Stimulated activated naive CD4-positive, alpha-beta T cell (primary cell): ENCODE measurements at places on chromosomes 6 and 20.

GRCh38 chr6:13681305-13682061 is 30.2 kb downstream of the RANBP9 start:
- DNase-seq = peak; percentile 70

DNA sequence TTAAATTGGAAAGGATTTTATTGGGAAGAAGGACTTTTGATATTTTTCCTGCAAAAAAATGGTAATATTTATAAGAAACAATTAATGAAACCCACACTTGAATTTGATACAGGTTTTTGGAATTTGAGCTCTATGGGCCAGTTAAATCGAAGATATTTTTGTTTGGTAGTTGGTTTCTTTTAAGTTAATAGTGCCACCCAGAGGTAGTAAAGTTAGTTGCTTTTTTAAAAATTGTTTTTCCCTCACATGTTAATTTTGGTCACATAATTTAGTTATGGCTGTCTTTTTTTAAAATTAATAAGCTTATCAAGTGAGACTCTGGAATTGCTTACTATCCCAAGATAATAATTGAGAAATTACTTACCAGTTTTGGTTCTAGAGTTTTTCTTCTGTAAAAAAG is 7.1 kb downstream of the PRIM2 start:
- DNase-seq = no peak

GRCh38 chr6:148203970-148204369 is 138.7 kb upstream of the SASH1 start:
- peak; percentile 76 for DNase-seq

DNA sequence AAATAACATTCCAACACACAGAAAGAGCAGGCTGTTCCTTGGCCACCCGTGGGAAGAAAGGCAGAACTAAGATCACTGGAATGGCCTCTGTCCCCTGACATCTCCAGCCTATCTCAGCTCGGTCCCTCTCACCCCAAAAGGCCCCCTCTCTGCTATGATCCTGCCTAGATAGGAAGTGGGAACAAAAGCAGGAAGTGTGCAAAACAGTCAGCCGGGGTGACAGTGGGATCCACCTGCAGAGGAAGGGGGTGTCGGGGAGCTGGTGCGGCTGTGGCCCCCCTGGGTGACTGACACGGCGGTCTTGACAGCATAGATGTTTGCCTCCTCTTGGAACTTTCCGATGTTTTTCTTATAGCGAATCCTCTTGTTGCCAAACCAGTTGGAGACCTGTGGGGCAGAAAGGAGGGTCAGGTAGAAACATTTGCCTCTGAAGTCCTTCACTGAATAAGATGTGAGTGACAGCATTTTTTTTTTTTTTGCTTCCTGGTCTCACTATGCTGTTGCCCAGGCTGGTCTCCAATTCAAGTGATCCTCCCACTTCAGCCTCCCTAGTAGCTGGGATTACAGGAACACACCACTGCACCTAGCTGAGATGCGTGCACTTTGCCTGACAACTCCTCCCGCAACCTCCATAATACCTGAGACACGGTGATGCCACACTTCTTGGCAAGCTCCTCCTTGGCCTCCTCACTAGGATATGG is 2.8 kb downstream of the PBX2 start:
- no peak for DNase-seq

DNA sequence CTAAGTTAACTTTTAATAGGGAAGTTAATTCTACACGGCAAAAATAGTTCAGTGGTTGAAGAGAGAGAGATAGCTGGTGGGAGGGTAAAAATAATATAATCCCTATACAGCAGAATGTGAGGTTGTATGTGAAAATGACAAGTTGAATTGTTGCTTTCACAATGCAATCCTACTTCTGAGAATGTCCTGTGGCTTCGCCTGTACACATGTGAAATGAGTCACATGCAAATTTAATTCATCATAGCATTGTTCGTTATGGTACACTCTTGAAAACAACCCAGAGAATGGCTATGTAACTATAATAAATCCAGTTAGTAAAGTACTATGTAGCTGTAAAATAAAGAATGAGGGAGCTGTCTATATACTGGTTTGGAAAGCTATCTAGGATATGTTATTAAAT is 46.0 kb upstream of the HINT3 start:
- no peak for DNase-seq

- DNase-seq = no peak
Measured at GRCh38 chr6:92710048-92710447, 709.3 kb downstream of the EPHA7 start.

DNA sequence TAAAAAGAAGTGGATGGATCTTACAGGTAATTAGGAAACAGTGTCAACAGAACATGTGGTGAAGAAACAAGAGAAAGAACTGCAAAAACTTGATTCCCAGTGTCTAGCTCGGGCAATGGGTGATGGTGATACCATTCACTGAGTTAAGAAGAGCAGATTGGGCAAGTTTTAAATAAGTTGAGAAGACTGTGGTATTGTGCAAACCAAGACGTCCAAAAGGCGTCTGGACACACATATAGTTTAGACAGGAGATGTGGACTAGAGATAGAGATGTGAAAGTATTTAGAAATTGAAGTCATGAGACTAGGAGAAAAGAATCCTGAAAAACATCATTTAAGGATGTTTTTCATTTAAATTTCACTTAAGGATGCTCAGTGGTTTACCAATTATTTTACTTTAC is 53.9 kb downstream of the CDK19 start:
- DNase-seq = no peak

DNA sequence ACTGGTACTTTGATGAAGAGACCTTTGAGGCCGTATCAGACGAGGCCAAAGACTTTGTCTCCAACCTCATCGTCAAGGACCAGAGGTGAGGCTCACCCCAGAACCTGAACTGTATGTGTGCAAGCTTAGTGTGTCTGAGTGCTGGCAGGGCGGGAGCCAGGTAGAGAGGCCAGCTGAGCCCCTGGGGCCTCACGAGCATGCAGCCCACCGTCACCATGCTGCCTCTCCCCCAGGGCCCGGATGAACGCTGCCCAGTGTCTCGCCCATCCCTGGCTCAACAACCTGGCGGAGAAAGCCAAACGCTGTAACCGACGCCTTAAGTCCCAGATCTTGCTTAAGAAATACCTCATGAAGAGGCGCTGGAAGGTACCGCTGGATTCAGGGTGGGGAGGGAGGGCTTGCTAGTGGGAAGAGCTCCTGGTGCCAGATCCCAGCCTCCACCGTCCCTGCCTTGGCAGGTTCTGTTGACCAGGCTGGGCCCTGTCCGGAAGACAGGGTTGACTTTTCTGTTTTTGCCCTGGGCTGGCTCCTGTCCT is 12.7 kb downstream of the MYLK2 start:
- DNase-seq = no peak

GRCh38 chr6:77136086-77136485 is 327.2 kb downstream of the HTR1B start:
- no peak for DNase-seq

GRCh38 chr20:23117738-23118137 is 31.6 kb upstream of the CD93 start:
- DNase-seq = no peak

DNA sequence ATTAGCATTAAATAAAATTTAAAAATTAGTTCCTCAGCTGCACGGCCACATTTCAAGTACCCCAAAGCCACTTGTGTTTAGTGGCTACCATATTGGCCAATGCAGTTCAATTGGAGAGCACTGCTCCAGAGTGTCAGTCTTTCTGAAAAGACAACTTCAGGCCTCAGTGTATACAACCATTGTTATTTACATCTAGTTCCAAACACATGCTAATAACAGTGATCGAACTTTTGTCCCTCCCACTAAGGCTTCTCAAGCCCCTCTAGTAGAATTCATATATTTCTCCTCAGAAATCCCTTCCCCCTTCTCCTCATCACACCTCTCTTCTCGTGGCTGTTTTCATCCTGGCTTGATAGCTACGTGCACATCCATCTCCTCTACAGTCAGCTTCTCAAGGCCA is 32.9 kb downstream of the HIVEP2 start:
- no peak for DNase-seq

DNA sequence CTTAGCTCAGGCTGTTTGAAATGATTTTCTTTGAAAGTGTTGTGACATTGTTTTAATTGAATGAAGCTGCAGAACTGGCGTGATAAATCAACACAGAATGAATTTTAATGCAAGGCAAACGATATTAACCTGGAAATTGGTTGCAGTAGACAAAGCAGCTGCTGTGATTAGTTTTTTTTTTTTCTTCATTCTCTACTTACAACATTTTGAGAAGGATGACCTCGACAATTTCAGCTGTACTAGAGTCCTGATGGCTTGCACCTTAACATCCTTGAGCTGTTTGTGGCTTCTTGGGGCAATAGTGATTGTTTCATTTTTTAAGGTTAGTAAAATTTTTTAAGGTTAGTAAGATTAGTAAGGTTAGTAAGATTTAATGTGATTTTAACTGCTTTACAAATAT is 54.2 kb downstream of the QKI start:
- DNase-seq = no peak

- peak; percentile 97 for DNase-seq
Measured at GRCh38 chr6:137823826-137824555, 43.1 kb upstream of the TNFAIP3 start.

DNA sequence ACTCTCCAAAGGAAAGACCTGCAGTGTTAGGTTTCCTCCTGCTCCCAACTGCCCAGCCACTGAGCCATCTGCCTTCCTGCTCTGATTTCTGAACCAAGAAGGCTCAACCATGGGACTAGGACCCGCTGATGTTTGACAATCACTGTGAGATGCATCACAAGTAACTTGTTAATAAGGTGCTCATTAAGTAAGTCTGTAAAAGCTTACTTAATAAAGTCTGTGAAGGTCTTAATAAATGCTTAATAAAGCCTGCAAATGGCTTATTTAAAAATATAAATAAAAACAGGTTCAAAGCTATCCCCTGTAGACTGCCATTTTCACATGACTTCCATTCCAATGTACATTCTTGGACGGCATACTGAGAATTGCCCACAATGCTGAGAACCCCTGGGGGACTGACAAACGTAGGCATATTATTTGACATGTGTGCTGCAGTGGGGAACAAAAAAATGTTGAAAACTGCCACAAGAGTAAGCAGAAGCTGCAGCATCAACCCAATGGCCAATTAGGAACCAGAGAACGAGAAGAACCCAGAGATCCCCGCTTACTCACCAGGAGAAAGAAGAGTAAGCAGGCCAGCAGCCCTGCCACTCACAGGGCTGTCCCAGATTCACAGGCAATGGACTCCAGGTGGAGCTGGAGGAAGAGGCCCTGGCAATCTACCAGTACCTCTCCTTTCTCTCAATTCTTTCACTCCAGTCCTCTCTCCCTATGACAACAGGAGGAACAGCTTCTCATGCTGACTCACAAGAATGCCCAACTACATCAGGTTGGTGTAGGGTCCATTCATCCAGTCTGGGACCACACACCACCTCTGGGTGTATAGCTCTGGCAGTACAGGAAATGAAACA is 19.5 kb downstream of the KIF13A start:
- no peak for DNase-seq

GRCh38 chr6:101344885-101345284 is 48.6 kb upstream of the GRIK2 start:
- no peak for DNase-seq

DNA sequence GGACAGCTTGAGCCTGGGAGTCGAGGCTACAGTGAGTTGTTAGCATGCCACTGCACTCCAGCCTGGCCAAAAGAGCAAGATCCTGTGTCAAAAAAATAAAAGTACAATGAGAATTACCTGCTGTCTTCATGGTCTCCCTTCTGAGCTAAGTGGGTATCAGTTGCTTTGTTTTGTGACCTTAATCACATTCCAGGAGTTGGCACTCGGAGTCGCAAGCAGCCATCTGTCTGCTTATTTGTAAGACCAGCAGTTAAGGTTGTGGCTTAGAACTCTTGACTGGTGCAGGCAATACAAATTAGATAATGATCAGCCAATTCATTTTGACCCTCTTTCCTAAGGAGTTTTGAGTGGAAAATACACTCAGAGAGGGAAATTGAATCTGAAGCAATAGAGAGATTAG is 114.0 kb downstream of the MYO6 start:
- no peak for DNase-seq

- DNase-seq = no peak
Measured at GRCh38 chr6:166608774-166609173, 18.3 kb downstream of the RPS6KA2 start.

DNA sequence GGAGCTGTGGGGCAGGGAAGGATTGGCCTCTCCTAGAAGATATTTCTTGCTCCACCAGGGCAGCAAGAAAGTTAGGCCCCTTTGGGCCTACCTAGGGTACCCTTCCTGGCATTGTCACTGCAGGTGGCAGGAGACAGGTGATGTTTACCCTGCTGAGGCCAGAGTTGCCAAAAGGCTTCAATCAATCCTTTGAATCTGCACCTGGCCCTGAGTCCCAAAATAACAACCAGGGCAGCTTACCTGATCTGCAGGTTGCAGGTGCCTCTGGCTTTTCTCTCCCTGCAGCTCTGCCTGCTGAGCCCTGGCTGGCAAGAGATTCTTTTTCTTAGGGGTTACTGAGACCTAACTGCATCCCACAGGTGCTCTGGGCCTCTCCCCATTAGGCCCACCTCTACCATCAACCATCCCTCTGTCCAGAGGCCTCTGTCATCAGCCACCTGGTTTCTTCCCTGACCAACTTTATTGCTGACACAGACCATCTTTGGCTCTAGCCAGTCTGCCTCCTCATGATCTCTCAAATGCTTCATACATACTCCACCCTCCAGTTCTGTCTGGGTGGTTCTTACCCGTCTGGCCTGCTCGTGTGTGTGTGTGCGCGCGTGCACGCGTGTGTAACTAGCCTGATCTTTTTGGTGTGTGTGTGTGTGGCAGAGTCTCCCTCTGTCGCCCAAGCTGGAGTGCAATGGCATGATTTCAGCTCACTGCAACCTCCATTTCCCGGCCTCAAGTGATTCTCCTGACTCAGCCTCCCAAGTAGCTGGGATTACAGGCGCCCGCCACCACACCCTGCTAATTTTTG is 13.7 kb downstream of the BCL2L1 start:
- no peak for DNase-seq

DNA sequence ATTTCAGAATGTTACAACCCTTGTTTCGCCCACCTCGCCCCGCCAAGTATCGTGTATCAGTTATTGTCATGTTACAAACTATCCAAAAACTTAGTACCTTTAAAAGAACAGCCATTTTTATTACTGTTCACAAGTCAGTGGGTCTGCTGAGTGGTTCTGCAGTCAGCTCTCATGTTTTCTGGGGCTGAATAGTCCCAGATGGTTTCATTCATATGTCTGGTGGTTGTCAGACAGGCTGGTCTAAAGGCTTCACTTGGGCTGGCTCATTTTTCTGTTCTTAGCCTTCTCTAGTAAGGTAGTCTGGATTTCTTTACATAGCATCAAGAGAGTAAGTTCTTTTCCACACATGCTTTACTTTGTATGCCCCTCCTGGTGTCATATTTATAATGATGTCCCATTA is 8.6 kb downstream of the ZNF292 start:
- no peak for DNase-seq

DNA sequence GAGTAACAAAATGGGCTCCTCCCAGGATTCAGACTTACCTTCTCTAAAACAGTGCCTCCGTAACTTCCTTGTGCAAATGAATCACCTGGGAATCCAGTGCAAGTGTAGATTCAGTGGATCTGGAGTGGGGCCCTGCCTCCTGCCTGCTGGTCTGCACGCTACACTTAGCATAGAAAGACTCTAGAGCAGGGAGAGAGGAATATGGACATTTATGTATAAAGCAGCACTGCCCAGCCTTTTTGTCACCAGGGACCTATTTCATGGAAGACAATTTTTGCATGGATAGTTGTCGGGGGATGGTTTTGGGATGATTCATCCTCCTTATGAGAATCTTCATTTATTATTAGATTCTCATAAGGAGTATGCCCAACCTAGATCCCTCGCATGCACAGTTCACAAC is 42.3 kb upstream of the L3MBTL3 start:
- no peak for DNase-seq
